ENCODE measurements at places on chromosomes 2 and 18.

- DNase-seq = no peak
Observed at GRCh38 chr2:186199029-186199428, 287.0 kb upstream of the ZC3H15 start.

GRCh38 chr18:52435301-52435700 is 95.3 kb downstream of the DCC start:
- DNase-seq = no peak

- no peak for DNase-seq
Observed at GRCh38 chr2:152790883-152791282, 72.5 kb downstream of the ARL6IP6 start.

DNA sequence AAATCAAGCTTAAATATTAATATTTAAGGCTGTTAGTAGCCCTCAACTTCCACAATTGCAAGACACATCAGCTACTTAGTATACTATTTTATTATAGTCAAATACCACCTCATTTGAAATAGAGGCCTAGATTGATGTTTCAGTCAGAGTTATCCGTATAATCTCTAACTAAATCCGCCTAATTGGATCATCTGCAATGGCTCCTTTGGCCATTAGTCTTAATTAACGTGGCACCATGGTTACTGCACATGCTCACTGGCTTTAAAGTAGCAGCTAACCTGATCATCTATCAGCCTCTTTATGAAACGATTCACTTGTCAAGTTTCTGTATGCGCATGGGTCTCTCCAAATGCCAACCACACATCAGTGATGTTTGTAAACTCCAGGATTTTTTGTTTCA is 112.3 kb downstream of the COLEC12 start:
- no peak for DNase-seq

DNA sequence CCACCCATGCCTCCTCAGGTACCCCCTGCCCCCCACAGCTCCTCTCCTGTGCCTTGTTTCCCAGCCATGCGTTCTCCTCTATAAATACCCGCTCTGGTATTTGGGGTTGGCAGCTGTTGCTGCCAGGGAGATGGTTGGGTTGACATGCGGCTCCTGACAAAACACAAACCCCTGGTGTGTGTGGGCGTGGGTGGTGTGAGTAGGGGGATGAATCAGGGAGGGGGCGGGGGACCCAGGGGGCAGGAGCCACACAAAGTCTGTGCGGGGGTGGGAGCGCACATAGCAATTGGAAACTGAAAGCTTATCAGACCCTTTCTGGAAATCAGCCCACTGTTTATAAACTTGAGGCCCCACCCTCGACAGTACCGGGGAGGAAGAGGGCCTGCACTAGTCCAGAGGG is 803 bp upstream of the DES start:
- no peak for DNase-seq

GRCh38 chr2:29063646-29064345 is 10.5 kb downstream of the PCARE start:
- DNase-seq = no peak

GRCh38 chr2:124034265-124034664 is 9.2 kb downstream of the CNTNAP5 start:
- no peak for DNase-seq

All from GM13977 (cell line).